ENCODE measurements at places on chromosomes 5 and 9.

DNA sequence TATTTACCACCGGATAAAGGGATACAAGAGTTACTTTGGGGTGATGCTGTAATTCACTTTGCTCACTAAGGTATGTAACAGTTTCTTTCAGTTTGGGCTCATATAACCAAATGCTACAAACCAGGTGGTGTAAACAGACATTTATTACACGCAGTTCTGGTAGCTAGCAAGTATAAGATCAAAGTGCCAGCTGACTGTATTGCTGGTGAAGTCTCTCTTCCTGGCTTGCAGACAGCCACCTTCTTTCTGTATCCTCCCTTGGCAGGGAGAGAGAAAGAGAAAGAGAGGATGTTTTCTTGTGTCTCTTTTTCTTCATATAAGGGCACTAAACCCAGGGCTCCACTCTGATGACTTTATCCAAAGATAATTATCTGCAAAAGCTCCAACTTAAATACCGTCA is 552.5 kb upstream of the FTMT start:
- no peak for DNase-seq

DNA sequence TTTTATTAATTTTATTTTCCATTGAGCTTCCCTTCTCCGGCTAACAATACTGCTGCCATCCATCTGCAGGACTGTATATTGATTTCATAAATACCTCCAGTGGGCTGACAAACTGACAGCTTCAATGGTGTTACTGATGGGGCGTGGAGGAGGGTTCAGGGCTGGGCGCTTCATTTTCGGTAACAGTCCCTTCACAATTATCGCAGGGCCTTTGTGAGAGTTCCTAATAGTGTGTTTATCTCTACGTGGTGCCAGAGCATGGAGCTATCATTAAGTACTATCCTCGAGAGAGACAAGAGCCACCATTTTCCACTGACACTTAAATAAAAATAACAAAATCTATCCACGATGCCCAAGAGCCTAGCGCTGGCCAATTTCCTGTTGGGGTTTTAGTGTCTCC is 307.0 kb upstream of the PANK3 start:
- no peak for DNase-seq

- DNase-seq, result no peak
Measured at GRCh38 chr5:7078101-7078500, 317.8 kb upstream of the ADCY2 start.

- DNase-seq, result no peak
Measured at GRCh38 chr9:38281917-38282316, 110.6 kb upstream of the ALDH1B1 start.

DNA sequence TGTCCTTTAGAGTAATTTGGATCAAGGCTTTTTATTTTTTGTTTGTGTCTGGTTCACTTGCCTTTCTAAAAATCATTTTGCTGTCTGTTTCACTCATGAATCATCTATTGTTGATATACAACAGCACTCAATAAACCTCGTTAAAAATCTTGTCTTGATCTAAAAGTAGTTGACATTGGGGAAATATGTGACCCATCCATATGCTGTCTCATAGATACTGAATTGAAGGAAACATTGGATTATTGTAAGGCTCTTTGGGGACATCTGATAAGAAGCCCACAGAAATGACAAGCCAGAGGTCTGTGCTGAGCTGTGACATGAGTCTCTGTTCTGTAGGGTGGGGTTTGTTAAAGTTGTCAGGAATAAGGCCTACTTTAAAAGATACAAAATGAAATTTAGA is 208.0 kb downstream of the PDZD2 start:
- DNase-seq, result no peak

- DNase-seq, result no peak
Measured at GRCh38 chr5:5079876-5080275, 60.3 kb upstream of the ADAMTS16 start.

GRCh38 chr5:170630711-170631141 is 126.9 kb downstream of the KCNIP1 start:
- peak; percentile 66 for DNase-seq

GRCh38 chr5:107400328-107400727 is 270.4 kb downstream of the EFNA5 start:
- no peak for DNase-seq

DNA sequence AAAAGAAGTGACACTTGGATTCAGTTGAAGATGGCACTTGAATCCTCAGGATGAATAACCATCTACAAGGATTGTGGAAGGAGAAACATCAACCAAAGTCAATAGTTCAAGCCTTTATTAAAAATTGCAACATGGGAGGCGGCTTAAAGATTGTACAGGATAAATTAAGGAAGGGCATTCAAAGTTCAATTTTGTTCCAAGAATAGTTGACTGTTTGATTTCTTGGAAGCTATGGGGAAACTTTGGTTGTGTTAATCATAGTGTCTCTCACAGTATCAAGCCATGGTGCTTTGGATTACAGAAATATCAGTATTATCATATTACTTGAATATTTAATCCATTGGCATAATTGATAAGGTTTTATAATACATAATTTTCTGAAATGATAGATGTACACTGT is 1844.3 kb downstream of the MAT2B start:
- no peak for DNase-seq

GRCh38 chr5:5671823-5672222 is 249.3 kb downstream of the ICE1 start:
- no peak for DNase-seq

- no peak for DNase-seq
Measured at GRCh38 chr5:31392061-31392460, 139.8 kb downstream of the DROSHA start.

DNA sequence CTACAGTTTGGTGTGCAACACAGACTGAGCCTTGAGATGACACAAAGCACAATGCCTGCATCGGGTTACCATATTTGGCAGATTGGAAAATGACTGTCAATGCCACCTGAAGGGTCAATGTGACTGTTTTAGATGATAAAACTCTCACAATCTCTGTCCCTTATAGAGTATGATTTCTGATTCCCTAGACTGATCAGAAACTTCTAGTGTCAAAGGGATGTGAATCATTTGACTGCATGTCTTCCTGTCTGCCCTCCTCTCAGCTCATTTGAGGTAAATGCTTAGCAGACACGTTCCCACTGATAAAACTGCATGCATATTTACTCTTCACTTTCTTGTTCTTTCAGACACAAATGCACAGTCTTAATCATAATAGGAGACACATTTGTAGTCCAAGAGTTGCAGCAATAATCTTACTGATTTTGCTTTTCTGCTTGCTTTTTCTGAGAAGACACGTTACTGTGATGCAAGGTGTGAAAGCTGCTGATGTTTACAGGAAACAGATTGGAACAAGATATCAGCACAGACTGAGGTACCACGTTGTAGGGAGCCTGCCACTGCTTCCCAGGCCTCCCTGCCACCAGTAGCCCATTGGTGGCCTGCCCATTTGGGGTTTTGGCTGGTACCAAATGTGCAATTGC is 77.8 kb downstream of the GCNT4 start:
- no peak for DNase-seq

DNA sequence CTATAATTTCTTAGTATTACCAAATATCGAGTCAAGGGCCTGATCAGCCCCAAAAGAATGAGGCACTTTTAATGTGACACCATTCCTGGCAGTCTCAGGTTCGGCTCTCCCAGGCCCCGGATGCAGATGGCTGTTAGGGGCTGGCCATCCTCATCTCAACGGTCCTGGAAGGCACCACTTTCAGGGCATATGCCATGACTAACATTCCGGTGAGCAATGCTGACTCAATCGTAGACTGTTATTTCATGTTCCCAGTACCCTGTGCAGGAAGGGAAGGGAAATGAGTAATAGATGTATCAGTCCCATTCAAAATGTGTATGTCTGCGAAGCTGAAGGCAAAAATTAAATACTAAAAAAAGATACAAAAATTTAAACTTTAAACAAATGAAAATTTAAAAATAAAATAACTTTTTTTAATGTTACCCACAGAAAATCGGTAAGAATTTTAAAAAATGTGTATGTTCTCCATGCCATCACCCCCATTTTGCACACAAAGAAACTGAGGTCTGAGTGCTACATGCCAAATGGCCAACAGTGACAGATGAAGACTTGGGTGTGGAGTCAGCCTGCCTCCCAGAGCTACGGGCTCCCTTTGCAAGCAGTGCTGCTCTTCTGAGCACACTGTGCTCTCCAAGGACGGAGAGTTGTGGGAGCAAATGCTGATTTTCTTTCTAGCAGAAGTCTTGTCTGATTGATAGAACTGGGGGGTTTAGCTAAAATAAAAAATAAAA is 79.0 kb downstream of the GLDC start:
- DNase-seq, result peak; percentile 87

- DNase-seq, result no peak
Measured at GRCh38 chr5:88861231-88861630, 21.8 kb downstream of the MEF2C start.

DNA sequence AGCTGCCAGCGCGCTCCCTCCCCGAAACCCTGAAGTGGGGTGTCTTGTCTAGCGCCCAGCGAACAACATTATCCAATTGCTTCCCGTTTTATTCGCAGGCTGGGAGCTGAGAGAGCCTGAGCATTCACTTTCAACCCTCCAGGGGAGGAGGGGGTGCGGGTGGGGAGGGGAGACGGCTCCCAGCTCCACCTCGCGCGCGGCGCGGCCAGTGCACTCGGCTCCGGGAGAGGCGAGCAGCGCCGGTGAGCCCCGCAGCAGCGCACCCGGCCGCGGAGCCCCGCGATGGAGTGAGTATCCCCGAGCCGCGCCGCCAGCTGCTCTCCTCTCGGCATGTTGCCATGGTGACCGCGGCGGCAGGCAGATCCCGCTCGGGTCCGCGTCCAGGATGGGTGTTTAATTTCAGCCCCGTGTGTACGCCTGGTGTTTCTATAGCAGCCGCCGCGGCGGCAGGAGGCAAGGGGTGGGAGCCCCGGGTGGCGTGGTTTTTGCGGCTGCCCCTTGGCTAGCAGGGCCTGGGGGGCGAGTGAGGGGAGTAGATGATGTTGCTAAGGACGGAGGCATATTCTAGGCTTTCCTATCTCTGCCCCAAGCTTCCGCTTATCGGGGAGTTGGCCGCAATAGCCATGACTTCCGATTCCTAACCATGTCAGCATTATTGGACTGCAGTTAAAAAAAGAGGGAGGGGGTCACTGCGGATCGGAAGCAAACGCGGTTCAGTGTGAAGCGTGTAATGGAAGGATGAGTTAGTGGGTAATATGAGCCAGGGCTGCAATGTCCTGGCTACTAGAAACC is 139.2 kb upstream of the PALM2AKAP2 start:
- no peak for DNase-seq

- no peak for DNase-seq
Measured at GRCh38 chr5:151570058-151570457, 21.1 kb downstream of the FAT2 start.

DNA sequence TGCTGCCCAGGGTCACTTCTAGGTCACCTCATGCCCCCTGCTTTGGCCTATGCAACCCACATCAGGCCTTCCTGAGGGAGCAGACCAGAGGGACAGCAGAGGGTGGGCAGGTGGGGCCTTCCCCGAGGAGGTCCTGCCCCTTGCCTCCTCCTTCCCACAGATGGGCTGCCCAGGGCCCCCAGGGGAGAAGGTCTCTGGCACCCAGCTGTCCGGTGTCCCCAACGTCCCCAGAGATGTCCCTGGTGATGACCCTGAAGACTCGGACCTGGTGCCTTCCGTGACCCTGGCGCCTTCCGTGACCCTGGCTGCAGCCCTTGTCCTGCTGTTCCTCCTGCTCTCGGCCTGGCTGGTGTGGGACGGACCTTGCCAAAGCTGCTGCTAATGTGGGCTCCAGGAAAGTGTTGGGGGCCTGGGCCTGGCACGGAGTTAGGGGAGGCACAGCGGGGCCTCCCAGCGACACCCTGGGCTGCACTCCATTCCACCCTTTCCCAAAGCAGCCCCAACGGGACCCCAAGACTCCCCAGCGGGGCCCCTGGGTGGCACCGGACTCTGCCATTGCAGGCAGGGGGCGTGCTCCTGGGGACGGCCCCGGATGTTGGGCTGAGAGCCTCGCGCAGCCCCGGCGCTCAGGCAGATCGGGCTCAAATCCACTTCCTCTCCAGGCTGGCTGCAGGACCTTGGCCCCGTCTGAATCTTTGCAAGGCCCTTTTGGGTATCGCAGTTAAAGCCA is 6.8 kb upstream of the SLC2A6 start:
- DNase-seq, result peak; percentile 45

DNA sequence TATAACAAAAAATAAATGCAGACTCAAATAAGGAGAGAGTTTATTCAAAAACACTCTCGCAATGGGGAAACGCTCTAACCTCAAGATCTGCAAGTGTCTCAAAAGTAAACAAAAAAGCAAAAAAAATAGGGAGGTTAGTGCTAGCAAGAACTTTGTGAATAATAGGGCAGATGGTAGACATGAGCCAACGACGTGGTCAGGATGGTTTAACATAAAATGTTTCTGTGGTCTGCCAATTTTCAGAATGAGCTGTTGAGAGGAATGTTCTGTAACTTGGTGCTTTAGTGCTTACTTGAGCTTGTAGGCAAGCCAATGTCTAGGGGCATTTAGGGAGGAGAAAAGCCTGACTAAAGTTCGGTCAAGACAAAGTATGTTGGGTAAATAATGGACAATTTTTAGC is 1813.9 kb upstream of the CDH6 start:
- DNase-seq, result no peak

DNA sequence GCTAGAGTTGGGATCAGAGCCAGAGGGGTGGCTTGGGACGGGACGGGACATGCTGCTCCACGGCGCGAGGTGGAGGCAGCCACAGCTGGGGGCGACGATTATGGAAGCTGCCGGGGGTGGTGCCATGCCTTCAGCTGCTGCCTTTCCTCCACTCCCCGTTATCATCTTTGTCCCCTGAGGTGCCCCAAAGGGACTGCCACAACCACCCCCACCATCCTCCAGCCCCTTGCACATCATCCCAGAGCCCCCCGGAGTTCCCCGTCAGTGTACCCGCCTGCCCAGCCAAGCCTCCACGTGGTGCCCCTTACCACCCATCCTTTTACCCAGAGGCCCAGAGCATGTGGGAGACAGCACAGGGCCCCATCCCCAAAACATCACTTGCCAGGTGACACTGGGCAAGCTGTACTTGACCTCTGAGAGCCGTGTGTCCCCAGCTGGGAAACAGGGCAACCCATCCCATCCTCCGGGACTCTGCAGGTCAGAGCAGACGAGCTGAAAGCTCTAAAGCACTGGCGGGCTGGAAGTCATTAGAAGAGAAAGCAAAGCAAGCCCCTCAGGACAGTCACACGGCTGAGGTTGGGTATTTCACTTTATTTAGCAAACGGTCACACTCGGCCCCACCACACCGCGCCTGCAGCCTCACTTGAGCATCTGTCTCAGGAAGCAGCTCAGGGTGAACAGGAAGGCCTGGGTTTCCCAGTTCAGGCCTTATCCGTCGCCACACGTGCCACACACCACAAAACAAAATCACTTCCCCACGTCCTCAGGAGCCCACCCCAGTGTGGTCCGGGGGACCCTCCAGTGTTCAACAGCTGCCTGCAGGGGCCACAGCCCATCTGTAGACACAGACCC is 19.5 kb upstream of the MXD3 start:
- DNase-seq, result no peak

All from suppressor macrophage treated with lipopolysaccharide for 1 hour (primary cell).